NCI-H1105 treated with DMSO at 0.1 percent for 48 hours (cell line): ENCODE measurements at places on chromosomes 6 and 20.

DNA sequence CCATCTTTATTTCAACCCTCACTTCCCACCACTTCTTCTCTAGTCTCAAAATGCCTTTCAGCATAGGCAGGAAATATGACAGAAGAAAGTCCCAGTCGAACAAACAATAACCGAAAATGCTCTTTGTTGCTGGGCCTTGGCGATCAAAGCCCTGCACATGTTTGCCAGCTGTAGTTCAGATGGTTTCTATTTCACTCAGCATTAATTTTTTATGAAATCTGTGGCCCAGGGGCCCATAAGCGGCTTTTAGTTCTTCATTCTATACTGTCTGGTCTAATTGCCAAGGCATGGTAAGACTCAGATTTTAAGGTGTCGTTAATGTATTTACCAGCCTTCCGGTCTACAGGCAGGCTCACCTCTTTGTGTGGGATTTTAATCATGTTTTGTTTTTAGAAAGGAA is 10.9 kb upstream of the F13A1 start:
- DNase-seq: no peak

- DNase-seq: no peak
These were observed 235.3 kb upstream of the CEP162 start for GRCh38 chr6:84462698-84463097.

GRCh38 chr6:79544939-79545450 is 7.8 kb upstream of the LCA5 start:
- peak; percentile 100 for DNase-seq

- no peak for DNase-seq
These were observed 11.8 kb downstream of the UNC5CL start for GRCh38 chr6:41027241-41027640.

DNA sequence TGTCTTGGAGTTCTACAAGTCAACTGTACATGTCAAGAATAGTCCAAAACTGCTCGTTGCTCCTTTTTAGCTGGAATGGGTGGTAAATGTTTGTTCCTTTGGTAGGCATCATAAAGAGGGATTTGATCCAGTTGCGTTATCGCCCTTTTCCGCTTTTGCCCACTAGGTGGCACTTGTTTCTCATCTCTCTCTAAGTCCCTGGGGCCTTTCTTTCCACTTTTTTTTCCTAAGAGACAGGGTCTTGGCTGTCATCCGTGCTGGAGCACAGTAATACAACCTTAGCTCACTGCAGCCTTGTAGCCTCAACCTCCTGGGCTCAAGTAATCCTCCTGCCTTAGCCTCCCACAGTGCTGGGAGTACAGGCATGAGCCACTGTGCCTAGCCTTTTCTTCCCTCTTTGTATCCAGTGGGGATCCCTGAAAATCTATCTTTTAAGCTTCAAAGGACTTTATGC is 20.7 kb downstream of the GTPBP2 start:
- DNase-seq: peak; percentile 81

- DNase-seq: no peak
These were observed 46.8 kb upstream of the FAM83C start for GRCh38 chr20:35339007-35339406.

GRCh38 chr6:89555031-89555430 is 83.5 kb downstream of the LYRM2 start:
- DNase-seq: no peak

GRCh38 chr6:118356054-118356453 is 192.0 kb upstream of the PLN start:
- DNase-seq: no peak

DNA sequence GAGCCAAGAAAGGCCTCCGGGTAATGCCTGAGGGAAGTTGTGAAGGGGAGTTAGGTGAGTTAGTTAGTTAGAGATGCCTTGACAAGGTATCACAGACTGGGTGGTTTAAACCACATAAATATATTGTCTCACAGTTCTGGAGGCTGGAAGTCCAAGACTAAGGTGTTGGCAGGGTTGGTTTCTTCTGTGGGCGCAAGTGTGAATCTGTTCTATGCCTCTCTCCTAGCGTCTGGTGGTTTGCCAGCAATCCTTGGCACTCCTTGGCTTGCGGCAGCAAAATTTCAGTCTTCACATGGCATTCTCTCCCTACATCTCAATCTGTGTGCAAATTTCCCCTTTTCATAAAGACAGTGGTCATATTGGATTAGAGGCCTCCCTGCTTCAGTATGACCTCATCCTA is 29.7 kb upstream of the RANBP9 start:
- no peak for DNase-seq

DNA sequence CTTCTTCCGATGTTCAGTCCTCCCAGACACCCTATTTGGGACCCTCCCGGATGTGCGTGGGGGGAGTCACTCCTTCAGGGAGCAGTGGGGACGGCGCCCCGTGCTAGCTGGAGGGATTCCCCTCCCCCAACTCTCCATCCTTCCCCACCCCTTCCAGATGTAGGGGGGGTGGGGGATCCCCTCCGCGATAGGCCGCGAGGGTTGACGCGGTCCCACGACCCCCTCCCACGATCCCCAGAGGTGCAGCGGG is 548 bp downstream of the GNL1 start:
- no peak for DNase-seq

DNA sequence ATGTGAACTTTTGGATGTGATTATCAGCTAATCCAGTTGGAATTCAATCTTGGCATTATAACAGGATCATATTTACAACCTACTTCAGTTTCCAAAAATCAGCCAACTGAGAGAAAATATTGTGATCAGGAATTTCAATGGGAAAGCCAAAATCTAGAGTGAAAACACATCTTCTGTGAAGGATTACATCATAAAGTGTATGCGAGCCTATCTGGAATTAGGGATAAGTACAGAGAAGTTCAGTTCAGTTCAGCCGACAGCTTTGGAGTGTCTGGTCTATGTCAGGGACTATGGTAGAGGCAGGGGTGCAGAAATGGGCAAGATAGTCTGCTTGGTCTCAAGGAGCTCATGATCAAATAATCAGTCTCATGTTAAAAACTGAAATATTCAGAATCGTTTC is 12.3 kb upstream of the PRIM2 start:
- no peak for DNase-seq

DNA sequence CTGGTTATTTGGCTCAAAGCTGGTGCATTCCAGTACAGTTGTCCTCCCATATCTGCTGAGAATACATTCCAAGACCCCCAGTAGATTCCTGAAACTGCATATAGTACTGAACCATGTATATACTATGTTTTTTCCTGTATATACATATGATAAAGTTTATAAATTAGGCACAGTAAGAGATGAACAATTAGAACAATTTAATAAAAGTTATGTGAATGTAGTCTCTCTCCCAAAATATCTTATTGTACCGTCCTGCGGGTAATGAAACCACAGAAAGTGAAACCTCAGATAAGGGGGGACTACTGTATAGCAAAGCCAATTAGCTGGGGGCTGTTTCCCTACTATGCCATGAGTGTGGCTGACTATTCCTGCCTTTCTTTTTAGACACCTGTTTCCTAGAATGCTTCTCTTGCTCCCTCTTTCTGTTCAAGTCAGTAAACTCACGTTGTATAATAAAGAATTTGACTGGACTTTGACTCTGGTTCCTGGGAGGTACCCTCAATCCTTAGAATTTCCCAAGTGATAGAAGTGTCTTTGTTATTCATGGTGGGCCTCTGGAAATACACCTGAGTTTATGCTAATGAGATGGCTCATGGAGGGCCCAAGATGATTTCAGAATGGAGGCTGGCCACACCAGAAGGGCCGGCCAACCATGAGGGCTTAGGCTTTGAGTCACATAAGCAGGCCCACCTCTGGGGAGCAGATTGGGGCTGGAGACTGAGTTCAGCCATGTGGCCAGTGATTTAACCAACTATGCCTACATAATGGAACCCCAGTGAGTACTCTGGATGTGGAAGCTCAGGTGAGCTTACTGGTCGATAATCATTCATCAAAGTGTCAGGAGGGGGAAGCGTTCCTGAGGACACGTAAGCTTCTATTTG is 689 bp upstream of the BLOC1S5 start:
- no peak for DNase-seq

GRCh38 chr20:33438481-33438880 is 5.1 kb downstream of the SNTA1 start:
- no peak for DNase-seq

DNA sequence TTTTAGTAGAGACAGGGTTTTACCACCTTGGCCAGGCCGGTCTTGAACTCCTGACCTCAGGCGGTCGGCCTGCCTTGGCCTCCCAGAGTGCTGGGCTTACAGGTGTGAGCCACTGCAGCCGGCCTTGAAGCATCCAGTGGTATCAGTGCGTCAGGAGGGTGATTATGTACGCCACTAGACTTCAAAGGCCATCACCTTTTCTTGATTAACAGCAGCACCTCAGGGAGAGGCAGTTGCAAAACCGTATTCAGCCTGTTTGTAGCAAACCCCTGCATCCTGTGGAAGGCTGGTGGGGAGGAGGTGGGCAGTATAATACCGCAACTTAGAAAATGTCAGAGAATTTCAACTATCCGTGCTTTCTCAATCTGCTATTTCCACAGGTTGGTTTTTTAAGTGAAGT is 27.3 kb upstream of the SHLD1 start:
- DNase-seq: no peak

- no peak for DNase-seq
These were observed 1.8 kb downstream of the ZKSCAN3 start for GRCh38 chr6:28351493-28351925.

DNA sequence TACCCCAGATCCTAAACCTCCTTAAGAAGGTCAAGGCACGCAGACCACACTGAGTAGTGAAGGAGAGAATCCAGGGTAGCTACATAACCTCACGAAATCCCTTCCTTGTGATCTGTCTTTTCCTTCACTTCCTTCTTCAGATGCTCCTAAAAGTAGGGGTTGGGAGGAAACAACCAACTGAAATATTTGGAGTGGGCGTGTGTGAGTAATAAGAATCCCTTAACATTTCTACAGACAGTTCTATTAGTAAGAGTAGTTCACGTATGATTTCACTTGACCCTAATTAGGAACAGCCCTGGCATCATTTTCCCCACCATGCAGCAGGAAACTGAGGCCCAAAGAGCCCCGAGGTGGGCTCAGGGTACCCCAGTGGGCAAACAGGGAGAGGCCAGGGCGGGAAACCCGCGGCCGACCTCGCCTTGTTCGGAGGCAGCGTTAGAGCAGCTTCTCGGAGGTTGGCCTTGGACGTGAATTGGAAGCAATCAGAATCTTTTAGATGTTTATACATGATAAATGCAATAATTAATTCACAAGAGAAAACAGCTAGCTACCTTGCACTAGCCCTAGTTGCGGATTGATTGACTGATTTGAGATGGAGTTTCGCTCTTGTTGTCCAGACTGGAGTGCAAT is 859 bp upstream of the RAE1 start:
- DNase-seq: no peak

DNA sequence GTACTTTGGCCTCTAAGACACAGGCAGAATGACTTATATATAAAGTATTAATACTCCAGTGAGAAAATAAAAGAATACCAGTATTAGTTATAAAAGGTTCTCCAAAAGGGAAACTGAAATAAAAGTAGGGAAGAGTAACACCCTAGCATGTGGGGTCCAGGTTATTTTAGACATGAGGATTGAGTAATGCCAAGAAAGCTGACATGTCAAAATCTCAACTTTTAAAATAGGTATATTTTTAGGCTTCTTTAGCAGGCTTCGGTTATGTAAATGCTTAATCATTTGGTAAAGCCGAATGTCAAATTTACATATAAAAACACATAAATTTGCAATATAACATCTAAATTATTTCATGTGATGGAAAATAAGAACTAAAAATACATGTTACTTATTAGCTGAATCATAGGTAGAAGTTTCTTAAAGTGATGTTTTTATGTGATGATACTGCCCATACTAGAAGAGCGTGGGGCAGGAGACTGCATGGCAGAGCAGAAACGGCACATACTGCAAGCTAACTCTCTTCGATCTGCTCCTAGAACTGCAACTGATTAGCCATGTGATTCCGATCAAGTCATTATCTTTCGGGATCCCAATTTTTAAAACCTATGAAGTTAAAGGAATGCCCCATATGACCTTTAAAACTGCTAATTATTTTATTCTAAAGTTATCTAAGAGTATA is 129.4 kb upstream of the DST start:
- DNase-seq: no peak

DNA sequence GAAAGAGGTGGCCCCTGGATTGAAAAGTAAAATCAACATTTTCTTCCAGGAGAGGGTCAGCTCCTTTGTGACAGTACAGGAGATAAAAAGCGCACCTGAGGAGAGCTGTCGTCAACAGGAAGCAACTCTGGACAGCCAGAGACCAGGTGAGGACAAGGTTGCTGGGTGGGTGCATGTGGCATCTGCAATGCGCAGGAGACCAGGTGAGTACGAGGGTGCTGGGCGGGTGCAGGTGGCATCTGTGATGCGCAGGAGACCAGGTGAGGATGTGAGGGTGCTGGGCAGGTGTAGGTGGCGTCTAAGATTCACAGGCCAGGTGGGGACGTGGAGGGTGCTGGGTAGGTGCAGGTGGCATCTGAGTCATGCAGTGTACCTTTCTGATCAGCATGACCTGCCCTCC is 38.4 kb downstream of the WDR27 start:
- DNase-seq: no peak
